Heart left ventricle (tissue), 16 donors: ENCODE measurements at places on chromosomes 6 and 20. TPM values are rescaled to one million over a fixed set of nuclear protein-coding genes. Genes with fewer than 3 reads are reported as not detected.

- no peak overlapping the region for H3K4me3 ChIP-seq
- no peaks in the 10 kb centered on the region for H3K27me3 ChIP-seq
- no peaks in the 10 kb centered on the region for H3K36me3 ChIP-seq
- no peak overlapping the region for H3K27ac ChIP-seq
- no peaks in the 10 kb centered on the region for H3K4me1 ChIP-seq
These were observed 191.6 kb upstream of the PRDM1 start for GRCh38 chr6:105894556-105894955.

DNA sequence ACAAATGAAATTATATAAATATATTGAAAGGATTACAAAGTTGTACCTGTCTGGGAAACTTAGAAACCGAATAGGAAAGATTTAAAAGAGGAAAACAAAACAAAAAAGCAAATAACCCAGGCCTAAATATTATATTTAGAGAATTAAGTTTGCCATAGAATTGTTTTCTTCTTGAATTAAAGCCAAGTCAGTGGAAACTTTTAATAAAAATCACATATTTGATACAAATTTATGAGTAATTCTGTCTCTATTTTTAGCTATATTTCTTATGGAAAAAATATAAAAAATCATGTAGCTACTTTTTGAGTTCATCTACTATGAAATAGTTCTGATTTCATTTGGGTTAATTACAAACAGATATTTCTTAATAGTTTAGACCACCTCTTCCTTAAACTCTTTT is 470.2 kb upstream of the HSF2 start:
- H3K4me1 ChIP-seq, result no peaks in the 10 kb centered on the region
- H3K27me3 ChIP-seq, result no peaks in the 10 kb centered on the region
- H3K36me3 ChIP-seq, result no peaks in the 10 kb centered on the region
- no peak overlapping the region for H3K27ac ChIP-seq

DNA sequence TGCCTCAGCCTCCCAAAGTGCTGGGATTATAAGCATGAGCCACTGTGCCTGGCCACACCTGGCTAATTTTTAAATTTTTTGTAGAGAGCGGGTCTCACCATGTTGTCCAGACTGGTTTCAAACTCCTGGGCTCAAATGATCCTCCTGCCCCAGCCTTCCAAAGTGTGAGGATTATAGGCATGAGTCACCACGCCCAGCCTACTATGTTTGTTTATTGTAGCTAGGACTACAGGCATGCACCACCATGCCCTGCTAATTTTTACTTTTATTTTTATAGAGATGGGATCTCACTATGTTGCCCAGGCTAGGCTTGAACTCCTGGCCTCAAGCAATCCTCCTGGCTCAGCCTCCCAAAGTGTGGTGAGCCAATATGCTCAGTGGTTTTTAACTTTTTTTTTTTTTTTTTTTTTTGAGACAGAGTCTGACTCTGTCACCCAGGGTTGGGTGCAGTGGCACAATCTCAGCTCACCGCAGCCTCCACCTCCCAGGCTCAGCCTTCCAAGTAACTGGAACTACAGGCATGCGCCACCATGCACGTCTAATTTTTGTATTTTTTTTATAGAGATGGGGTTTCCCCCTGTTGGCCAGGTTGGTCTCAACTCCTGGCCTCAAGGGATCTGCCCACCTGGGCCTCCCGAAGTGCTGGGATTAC is 12.0 kb upstream of the DDX43 start:
- DNase-seq, result no peak
- no peaks in the 10 kb centered on the region for H3K4me1 ChIP-seq
- no peak overlapping the region for H3K27ac ChIP-seq
- H3K36me3 ChIP-seq, result no peaks in the 10 kb centered on the region
- no peak overlapping the region for H3K4me3 ChIP-seq

ADGRF4 gene
- total RNA-seq, result not detected

DNA sequence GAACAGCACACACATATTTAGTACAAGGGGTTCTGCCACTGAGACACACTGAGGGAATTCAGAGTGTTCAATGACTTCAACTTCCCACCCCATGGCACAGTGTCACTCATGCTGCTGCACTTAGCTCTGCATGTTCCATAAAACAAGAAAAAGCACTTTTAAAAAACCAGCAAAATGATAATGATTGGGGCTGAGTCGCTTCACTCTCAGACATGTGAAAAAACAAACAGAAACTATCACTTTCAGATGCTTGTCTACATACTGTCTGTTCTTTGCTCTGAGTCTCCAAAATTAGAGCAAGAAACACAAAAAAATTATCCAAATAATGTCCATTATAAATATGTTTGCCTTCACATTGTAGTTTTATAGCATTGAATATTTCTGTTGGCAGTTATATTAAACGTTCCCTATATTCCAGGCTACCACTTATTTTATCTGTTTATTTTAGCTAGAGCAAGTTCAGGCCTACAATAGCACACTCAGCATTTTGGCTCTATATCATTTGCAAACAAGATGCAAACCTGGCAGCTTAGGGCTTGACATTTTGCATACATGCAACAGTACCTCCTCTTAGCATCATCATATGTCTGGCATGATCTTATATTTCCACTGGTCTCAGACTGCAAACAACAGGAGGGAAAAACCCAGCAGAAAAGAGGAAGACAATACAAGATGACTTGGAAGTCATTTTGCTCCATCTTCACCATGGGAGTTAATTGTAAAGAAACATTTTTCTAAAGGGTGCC is 398.8 kb downstream of the HACE1 start:
- H3K4me1 ChIP-seq, result no peaks in the 10 kb centered on the region
- H3K27ac ChIP-seq, result no peak overlapping the region
- H3K36me3 ChIP-seq, result no peaks in the 10 kb centered on the region
- no peaks in the 10 kb centered on the region for H3K27me3 ChIP-seq

GRCh38 chr20:6769903-6770785 is 2.7 kb downstream of the BMP2 start:
- H3K27me3 ChIP-seq, result no peaks in the 10 kb centered on the region
- peak overlapping the region; percentile 70 for H3K4me3 ChIP-seq
- H3K36me3 ChIP-seq, result no peaks in the 10 kb centered on the region
- H3K4me1 ChIP-seq, result peaks cover 28% of the 10 kb centered on the region
- peak; percentile 38 for DNase-seq

COL12A1 gene
- total RNA-seq, result 25.8 TPM
